ENCODE measurements at places on chromosomes 11 and 22.

DNA sequence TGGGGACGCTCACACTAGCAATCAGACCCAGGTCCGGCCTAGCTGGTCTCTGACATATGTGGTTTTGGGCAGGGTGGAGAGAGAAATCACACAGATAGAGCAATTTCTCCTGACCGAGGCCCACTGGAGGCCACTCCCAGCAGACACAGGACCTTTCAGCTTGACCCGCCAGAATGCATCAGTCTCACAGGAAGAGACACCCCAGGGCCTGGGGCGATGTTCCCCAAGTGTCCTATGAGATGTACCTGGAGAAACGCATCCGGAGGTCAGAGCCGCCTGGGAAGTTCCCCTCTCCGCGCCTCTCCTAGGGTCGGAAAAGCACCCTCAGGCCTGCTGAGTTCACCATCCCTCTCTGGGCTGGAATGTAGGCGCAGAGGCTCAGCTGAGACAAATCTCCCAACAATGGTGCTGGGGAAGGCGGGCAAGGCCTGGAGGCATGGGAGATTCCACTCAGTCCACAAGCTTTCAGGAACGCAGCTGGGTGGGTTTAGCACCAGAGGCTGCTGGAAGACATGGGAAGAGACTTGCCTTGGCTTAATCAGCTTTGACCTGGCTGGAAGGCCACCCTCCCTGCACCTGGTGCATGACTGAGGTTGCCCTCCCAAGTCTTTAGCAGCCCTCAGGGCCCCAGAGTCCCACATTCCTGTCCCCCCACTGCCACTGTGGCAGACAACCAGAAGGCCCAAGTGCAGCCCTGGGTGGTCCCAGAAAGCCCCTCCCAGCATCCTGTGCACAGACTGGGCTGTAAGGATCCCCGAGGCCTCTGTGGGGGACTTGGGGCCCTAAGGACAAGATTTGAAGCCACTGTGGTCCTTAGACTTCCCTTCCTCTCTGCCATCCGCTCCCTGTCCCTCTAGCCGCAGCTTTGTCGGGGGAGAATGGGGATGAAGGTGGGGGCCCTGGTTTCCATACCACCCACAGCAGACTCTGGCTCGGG, 57.5 kb downstream of the RTL6 start:
- DNase-seq, result no peak

DNA sequence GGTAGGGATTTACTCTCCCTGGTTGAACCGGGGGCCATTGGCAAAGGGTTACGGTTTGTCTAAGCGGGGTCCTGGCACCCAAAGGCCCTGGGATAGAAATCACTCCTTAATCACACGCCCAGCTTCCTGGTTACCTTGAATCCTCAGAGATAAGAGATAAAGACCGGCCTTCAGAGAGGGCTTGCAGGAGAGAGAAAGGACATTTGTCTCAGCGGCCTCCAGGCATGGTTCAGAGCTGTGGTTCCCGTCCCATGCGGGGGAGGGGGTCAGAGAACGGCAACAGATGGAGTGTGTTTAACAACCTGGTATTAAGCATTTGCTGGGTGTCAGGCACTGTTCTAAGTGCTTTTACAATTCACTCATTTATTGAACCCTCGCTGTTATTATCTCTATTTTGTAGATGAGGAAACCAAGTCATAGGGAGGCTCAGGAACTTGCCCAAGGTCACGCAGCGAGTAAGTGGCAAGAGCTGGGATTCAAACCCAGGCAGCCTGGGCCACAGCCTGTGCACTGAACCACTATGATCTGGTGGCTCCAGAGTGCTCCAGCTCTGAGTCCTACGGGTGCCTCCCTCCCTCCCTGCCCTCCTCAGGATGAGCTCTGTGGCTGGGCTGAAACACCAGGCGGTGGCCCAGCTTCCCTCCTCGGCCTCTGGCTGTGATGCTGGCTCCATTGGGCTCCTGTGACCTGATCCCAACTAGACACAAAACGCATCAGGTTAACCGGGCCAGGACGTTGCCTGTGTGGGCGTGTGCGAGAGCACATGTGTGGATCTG, 18.6 kb downstream of the LRRC10B start:
- DNase-seq, result no peak

DNA sequence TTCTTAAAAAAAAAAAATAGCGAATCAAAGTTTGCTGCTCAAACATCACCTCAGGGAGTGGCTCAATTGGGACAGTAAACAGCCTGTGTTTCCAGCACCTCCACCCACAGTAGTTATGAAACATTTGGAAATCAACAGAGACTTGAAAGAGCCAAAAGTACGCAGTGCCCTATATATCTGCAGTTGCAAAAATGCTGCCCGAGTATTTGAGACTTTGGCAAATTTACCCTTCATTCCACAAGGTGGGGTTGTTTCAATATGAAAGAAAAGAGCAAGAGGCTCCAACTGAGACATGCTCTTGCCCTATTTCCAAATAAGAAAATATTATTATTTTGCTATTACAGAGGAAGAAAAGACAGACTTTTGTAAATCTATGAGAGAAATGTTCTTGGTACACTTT, 851.1 kb upstream of the RAG2 start:
- peak; percentile 15 for DNase-seq

DNA sequence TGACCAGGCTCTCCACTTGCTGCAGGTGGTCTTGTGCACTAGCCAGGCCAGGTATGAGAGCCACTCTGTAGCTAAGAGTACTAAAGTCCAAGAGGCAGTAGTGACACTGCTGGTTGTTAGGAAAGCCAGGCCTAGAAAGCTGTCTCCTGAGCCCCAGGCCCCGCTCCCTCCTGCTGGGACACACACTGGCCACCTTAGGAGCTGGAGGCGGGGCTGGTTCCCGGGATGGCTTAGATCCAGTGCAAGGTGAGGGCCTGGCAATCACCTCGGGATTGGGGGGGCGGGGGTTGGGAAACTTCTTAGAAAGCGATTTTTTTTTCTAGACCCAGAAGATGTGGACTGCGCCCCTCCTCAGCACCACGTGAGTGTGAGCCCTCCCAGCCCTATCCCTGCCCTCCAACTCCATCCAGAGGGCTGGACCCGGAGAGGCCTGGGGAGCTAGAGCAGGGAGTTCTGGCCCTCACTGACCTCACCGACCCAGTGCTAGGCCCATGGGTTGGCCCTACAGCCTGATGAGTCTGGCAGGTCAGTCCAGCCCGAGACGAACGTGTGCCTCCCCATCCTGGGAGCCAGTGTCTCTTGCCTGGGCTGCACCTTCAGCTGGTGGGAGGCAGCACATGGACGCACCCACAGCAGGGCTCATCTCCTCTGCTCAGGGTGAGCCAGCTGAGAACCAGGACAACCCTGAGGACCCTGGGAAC, 18.1 kb downstream of the SLC37A2 start:
- DNase-seq, result no peak

DNA sequence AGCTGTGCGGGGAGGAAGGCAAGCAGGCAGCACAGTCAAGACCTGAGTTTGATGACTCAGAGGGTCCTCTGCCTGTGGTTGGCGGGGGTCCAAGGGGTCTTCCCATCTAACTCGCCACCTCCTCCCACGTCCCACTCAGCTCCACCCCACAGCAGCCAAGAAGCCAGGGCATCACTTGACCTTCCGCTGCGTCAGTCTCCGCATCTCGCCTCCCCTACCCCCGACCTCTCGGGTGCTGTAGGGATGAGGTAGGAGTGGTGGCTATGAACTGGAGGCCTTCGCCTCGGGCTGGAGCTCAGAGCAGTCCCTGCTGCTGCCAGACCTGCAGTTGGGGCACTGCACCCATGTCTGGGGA, 90.6 kb downstream of the CDKN1C start:
- no peak for DNase-seq

DNA sequence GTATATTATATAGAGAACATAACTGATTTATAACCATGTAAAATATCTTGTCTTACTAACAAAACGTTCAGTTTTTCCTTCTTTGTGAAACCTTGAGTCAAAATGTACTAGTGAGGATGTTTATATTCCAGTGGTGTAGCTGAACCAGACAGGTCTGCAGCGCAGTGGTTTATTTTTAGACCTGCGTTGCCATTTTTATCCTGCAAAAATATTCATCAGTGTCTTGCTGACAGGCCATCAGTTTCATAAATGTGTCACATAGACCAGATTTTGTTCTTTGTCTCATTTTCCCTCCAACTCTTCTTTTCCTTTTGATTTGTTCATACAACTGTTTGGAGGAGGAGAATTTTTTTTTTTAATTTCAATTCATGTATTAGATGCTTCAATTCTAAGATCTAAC, 43.1 kb downstream of the HSD17B12 start:
- DNase-seq, result no peak

GRCh38 chr11:73059915-73060314, 82.2 kb downstream of the FCHSD2 start:
- no peak for DNase-seq

DNA sequence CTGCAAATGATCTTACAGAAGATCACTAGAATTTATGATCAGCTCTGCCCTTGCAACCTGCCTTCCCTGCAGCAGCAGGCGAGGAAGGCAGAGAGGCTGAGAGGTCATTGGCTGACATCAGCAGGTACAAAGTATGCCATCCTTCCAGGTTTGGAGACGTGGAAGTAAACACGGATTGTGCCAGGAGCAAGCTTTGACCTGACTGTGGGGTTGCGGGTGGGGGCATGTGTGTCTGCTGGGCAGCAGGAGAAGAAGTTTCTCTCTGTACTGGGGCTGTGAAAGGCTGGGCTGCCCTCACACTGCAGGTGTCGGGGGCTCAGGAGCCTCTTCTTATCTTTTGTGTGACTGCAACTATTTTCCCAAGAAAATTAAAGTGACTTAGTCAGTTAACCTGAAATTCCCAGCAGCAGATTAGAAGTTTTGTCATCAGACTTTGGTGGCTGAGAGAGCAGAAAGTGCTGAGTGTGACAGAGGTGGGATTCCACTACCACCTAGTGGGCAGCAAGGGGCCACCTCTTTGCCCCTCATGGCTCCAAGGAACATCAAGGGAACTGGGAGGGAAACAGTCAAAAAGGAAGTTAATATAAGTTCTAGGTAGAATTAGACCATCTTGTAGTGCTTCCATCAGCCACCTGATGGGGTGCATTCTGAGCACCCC, 565.9 kb downstream of the ETS1 start:
- DNase-seq, result peak; percentile 56

DNA sequence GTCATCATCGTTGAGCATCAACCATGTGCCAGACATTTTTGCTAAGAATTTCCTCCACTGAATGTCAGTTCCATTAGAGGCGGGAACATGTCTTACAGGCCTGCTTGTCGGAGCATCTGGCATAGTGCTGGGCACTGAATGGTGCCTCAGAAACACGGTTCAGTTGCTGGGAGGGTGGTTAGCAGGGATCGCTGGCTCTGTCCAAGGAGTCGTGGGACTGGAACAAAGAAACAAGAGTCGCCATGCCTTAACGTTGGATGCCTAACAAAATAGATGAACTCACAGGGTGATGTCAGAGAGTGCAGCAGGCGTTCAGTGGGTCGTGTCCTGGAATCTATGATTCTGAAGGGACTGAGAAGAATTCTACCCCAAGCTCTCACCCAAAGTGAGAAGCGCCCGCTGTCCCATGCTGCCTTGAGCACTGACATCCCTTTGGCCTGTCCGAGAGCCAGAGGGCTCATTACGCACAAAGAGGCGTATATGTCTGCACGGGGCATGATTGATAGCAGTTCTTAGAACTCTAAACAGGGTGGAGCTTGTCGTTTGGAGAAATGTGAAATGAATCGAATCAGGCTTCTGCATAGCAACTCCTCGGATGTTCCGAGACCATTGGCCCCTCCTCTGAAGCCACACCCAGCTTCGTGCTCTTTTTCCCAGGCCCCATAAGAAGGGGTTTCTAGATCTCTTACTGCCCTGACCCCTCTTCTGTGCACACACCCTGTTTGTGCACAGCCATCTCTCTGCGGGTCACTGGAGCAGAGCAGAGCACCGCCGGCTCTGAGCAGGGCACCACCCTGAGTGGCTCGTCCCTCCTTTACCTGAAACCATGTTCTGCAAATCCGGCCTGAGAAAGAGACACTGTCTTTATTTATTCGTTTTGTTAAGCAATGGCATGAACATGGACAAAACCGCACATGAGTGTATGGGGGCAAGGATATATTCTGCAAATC, 113.1 kb upstream of the B3GAT1 start:
- no peak for DNase-seq

- no peak for DNase-seq
Observed at GRCh38 chr11:69062873-69063651, 14.3 kb downstream of the TPCN2 start.

DNA sequence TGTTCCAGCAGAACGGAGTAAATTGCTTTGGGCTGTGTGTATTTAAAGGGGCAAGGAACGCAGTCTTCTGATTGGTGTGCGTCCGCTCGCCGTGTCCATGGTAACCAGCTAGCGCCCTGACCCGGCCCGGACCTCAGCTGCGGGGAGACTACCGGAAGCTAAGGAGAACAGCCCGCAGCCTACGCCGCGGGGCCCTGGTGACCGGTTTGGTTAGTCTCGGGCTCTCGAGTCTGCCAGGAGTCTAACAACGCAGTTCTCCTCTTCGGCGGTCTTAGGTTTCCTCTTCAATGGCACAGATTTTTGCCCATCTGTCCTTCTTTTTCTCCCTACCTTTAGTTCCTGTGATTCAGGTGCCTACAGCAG, 3.5 kb upstream of the OR56A3 start:
- DNase-seq, result peak; percentile 64

GRCh38 chr11:117519590-117519989, 191.9 kb downstream of the CEP164 start:
- DNase-seq, result no peak

DNA sequence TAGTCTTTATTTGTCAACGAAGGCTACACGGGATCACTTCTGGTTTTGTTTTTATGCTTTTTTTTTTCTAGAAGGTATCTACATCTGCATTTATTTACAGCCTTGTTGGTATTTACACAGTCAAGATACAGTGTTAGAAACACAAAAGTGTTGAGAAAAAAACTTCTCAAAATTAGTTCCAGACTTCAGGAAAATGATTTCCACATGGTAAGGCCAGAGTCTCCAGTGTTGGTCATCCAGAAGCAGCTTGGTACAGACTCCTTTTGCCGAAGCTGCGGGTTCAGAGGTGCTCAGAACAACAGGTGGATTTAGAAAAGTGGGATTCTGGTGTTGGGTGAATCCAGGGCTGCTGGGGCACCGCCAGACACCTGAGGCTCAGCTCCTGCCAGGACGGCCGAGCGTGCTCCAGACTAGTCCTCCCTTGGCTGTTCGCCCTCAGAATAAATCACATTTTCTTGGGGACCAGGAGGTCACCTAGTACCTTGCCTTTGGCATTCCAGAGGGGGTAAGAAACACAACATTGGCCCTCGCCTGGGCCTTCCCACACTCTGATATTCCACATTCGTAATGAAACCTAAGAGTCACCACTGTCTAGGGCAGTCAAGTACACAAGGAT, 78.7 kb upstream of the NARS2 start:
- DNase-seq, result no peak

DNA sequence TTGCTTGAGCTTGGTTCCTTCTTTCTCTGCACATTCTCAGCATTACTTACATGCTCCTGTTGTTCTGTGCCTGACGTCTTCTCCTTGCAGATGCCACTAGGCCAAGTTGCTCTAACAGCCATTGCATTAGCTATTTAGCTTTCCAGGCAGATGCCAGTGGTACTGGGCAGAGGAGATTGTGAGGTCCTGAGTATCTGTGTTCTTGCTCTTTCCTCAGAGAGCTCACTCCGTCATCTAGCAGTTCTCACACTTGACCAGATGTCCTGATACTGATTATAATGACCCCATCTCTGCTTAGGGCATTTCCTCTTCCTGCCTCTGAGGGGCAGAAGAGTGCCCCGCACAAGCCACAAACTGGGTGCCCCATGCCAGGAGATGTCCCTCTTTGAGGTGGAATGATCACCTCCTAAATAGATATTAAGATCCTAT, 30.7 kb downstream of the ARHGAP1 start:
- no peak for DNase-seq

Measured in NCI-H1105 treated with DMSO at 0.1 percent for 48 hours (cell line).